Stimulated activated CD4-positive, alpha-beta T cell treated with anti-CD3 and anti-CD28 coated beads, Interleukin-1b, Interleukin-23, amount 100 ng/mL, for 1 hour (primary cell): ENCODE measurements at places on chromosomes 16 and 17.

- no peak for DNase-seq
Measured at GRCh38 chr17:42702446-42702845, 20.1 kb downstream of the CNTNAP1 start.

GRCh38 chr17:1481736-1482135 lies 10.8 kb downstream of the MYO1C start:
- no peak for DNase-seq

DNA sequence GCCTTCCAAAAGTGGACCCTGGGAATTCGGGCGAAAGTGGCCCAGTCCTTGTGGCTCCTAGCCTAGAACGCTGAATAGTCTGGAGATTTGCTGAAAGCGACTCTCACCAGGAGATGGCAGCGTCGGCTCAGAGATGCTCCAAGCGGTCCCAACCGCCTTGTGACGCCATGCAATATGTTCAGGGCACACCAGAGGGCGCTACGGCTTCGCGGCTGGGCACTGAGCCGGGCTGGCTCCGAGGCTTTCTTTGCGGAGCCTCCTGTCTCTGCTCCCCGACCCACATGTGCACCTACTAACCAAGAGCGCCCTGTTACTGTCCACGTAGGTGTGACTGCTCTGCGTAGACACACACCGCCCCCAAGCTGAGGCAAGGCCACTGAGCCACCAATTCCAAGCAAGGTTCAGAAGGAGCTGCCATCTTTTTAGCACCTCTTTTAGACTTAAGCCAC lies 36.9 kb downstream of the SYCE1L start:
- DNase-seq, result peak; percentile 72

DNA sequence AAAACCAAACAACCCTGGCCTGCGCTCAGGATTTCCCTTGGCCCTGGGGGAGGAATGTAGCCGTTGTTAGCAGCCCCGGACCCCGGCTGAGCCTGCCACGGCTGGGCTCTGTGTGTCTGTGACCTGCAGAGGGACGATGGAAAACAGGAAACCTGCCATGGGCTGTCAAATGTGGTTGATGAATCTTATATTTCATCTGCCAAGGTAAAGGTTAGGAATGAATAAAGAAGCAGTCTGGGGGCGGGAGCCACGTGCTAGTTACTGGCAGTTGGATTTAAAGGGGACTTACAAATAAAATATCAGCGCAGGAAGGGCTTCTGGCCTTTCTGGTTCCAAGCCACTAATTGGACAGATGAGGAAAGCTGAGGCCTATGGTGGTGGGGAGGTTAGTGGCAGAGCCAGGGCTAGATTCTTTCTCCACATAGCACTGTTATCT lies at the start of gene KRT23:
TSS of gene KRT23 (minus strand) at position 263 of the 436 bp plus-strand sequence. CDS start 1,043 bp downstream, outside the sequence.
- DNase-seq, result no peak

GRCh38 chr16:26658915-26659314 lies 407.8 kb upstream of the C16orf82 start:
- DNase-seq, result no peak

DNA sequence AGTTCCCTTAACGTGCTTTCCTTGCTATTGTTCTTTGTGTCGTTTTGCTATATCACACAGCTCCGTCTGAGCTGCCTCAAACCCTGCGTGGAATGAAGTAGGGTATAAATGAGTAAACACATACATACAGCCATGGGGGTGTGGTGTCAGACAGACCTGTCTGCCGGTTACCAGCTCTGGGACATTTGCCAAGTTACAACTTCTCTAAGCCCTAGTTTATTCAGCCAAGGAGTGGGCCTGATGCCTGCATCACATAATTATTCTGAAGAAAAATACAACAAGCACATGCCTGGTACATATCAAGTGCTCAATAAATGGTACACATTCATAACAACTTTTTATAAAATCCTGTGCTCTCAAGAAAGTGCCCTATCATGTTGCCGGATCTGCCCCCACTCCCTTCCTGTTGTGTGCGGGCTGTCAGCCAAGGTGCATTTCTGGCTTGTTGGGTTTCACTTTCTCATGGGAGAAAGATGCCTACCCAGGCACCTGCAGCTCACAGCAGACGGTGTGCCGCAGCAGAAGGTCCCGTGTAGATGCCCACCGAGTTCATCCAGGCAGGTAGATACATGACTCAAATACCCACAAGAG lies 30.5 kb downstream of the SMPD3 start:
- peak; percentile 52 for DNase-seq
